ENCODE measurements at places on chromosomes 7 and 10.
A peak's percentile ranks its signal among the peaks of the same experiment; 100 is the strongest.

GRCh38 chr10:96263176-96263575, 8.2 kb downstream of the BLNK start:
- no peak for DNase-seq

- DNase-seq: no peak
These were observed 107.2 kb upstream of the RELN start for GRCh38 chr7:104096683-104097082.

GRCh38 chr10:49417311-49418052, 21.6 kb upstream of the DRGX start:
- DNase-seq: no peak

DNA sequence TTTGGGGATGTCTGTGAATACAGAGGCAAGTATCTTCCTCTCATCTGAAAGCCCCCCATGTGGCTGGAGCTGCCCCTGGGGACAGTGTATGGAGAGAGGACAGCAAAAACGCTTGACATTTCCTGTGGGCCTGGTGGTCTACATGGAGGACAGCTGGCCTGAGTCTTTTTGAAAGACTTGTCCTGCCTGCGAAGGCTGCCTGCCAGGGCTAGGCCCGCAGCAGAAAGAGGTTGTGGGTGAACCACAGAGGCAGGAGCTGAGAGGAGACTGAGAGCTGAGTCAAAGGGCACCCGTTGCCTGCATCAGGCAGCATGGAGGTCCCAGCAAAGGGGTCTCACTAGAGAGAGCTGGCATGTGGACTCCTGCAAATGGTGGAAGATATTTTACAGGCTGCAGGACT, 66.4 kb downstream of the KAT6B start:
- DNase-seq: no peak

DNA sequence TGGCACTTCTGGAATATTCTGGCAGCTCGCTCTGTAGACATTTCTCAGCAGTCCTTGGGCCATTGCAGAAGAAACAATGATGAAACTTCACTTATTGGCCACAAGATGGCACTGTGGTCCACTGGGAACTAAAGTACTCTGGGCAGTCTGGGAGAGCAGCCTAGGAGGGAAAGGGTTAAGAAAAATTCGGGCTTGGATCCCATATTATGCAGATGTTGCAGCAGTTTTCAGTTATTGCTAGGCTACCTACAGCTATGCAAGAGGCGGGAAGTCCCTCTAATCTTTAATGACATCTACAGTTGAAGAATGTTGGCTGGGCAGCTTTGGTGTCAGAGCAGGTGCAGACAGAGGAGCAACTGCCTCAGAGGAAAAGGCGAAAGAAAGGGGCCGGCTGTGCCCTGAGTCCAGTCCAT, 201.7 kb upstream of the PRSS58 start:
- DNase-seq: peak; percentile 41

- DNase-seq: no peak
These were observed 126.7 kb upstream of the TMEM196 start for GRCh38 chr7:19900118-19900517.
